ENCODE measurements at places on chromosomes 2 and 18.

DNA sequence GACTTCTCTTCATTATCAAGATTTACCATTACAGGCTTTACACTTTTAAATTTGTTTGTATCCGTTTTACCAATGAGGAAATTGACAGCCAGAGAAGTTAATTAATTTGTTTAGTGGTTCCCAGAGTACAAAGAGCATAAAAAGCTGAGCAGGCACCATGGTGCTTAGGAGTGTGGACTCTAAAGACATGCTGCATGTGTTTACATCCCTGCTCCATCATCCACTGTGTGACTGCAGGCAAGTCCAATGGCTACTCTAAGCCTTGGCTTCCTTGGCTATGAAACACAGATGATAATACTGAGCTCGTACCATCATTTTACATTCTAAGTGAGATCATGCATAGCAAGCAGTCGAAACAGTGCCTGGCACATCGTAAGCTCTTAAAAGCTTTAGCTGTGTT is 108.0 kb upstream of the SLC35G4 start:
- DNase-seq, result no peak

GRCh38 chr2:139685090-139685983 is 905.1 kb upstream of the NXPH2 start:
- no peak for DNase-seq

GRCh38 chr2:156430980-156431358 is 5.2 kb upstream of the GPD2 start:
- DNase-seq, result no peak

DNA sequence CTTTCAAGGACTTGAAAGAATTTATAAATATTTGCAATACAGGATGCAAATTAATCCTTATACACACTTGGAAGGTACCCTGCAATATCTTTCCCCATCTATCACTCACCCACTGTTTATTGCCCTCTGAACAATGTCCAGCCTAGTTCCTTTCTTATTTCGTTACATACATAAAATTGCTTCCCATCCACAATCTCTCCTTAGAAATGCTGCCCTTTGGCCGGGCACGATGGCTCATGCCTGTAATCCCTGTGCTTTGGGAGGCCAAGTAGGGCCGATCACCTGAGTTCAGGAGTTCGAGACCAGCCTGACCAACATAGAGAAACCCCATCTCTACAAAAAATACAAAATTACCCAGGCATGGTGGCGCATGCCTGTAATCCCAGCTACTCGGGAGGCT is 41.2 kb upstream of the ATP8B1 start:
- no peak for DNase-seq

DNA sequence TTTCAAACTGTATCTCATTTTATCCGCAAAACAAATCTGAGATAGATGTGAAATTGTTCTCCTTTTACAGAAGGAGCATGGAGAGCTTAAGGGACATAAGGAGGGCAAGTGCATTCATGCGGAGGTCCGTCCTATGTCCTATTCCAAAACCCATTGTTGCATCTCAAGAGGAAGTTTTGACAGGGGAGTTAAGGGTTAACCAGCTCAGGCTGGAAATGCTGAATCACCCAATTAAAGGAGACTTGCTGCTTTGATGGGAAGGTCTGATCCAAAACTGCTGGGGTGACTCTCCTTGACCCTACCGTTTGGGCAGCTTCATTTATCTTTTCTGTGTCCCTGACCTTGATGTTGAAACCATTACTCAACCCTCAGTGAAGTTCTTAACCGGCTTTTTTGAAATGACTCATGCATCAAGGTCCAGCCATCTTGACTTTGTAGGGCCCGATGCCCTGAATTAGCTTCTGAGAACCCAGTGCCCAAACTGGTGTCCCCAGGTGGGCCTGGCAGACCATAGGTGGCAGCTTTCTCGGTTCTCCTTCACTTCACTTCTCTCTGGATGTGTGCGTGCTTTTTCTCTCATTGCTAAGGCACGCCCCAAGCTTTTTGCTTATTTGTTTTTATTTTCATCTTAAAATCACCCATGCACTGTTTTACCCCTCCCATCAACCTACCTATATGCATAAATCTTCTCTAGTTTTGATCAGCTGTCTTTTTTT is 15.9 kb upstream of the TXNDC2 start:
- no peak for DNase-seq

GRCh38 chr2:24682304-24682703 is 110.9 kb downstream of the PTRHD1 start:
- DNase-seq, result no peak

DNA sequence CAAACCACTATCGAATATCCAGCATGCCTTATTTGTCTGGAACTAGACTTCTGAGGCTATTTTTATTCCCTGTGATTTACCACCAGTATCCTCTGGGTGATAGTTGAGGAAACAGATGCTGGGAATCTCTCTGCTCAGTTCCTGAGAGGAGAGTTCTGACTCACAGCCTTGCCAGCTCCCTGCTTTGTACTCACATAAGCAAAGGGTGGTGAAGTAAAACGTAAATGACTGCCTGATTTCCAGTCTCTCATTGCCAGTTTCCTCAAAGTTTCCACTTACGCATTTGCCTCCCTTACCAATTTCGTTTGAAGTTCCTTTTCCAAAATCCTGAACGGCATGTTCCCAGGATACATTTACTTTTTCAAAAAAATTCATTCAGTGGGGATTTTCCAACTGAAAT is 69.2 kb upstream of the HNRNPA3 start:
- no peak for DNase-seq

- DNase-seq, result no peak
These were observed 203.5 kb upstream of the TMEFF2 start for GRCh38 chr2:192398236-192398635.

GRCh38 chr18:75207310-75208154 is 1.4 kb downstream of the PTGR3 start:
- DNase-seq, result no peak

DNA sequence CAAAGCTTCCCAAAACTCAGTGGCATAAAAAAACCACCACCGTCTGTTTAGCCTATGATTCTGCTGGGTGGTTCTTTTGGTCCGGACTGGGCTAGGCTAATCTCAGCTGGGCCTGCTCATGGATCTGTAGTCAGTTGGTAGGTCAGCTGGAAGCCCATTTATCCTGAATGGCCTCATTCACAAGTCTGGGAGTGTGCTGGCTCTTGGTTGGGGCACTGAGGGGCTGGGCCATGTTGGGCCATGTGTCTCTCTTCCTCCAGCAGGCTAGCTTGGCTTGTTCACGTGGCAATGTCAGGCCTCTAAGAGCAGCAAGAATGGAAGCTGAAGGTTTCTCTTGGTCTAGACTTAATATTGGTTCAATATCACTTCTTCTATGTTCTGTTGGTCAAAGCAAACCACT is 95.7 kb upstream of the HS6ST1 start:
- peak; percentile 33 for DNase-seq

Measured in pancreas (tissue), 10 donors.